ENCODE measurements at places on chromosomes 7 and 10. TPM values are rescaled to one million over a fixed set of nuclear protein-coding genes. Genes with fewer than 3 reads are reported as not detected.
A peak's percentile ranks its signal among the peaks of the same experiment; 100 is the strongest.

DNA sequence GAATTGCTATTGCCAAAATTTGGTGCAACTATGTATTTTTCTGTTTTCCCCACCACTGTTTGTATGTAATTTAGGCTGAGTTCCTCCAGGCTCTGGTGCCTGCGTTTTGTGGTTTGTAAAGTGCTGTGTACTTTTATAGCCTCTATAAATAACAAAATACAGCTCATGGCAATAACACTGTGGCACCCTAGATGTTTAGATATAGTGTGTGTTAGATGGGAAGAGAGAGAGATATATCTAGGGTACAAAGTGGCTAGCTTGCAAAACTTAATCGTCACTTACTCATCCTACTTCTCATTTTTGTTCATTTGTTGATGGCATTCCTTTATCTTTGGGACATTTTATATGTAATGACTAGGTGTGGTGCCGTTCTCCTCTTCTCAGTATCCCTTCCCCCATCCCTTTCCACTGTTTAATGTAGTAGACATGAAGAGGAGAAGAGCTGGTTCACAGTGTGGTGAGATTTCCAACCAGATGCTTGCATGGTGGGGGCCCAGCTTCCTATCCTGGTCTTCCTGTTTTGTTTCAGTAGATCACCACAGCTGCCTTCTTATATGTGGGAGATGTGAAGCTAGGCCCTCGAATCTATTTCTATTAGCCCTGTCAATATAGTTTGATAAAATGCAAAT lies 115.0 kb downstream of the SND1 start:
- H3K4me3 ChIP-seq = no peak overlapping the region
- H3K36me3 ChIP-seq = no peaks in the 10 kb centered on the region
- H3K4me1 ChIP-seq = peaks cover 12% of the 10 kb centered on the region
- no peak for DNase-seq
- H3K27ac ChIP-seq = no peak overlapping the region

- H3K4me1 ChIP-seq = peaks cover 2% of the 10 kb centered on the region
- no peaks in the 10 kb centered on the region for H3K27me3 ChIP-seq
- H3K4me3 ChIP-seq = no peak overlapping the region
- H3K27ac ChIP-seq = no peak overlapping the region
- no peak for DNase-seq
Observed at GRCh38 chr10:61172182-61172926, 228.4 kb upstream of the RHOBTB1 start.

- no peak overlapping the region for H3K27ac ChIP-seq
- no peaks in the 10 kb centered on the region for H3K27me3 ChIP-seq
- H3K4me3 ChIP-seq = no peak overlapping the region
- DNase-seq = no peak
Observed at GRCh38 chr7:36262309-36263094, 109.4 kb downstream of the EEPD1 start.

- no peaks in the 10 kb centered on the region for H3K27me3 ChIP-seq
- H3K27ac ChIP-seq = no peak overlapping the region
- no peaks in the 10 kb centered on the region for H3K4me1 ChIP-seq
- H3K36me3 ChIP-seq = no peaks in the 10 kb centered on the region
- DNase-seq = peak; percentile 25
Observed at GRCh38 chr10:12993595-12993994, 7.9 kb downstream of the CCDC3 start.

- H3K27ac ChIP-seq = no peak overlapping the region
- H3K4me3 ChIP-seq = no peak overlapping the region
- H3K4me1 ChIP-seq = no peaks in the 10 kb centered on the region
- H3K36me3 ChIP-seq = no peaks in the 10 kb centered on the region
Observed at GRCh38 chr7:46513447-46513848, 592.4 kb upstream of the IGFBP3 start.

DNA sequence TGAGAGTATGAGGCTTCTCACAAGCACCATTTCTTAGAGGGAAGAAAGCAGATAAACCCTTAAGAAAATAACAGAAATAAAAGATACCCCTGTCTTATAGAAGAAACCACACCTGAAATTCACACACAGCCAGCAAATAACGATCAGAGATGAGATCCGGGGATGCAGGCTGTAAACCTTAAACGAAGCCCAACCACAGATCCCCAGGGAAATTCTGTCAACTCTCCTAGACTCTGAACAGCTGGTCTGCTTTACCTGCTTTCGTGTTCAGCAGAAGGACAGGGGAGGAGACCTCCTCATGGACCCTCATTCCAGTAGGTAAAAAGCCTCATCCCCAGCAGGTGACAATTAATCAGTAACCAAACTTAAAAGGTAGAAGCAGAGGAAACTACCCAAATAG lies 45.0 kb downstream of the VOPP1 start:
- H3K27ac ChIP-seq = no peak overlapping the region
- H3K4me1 ChIP-seq = peaks cover under 1% of the 10 kb centered on the region
- no peak for DNase-seq
- H3K4me3 ChIP-seq = no peak overlapping the region
- H3K36me3 ChIP-seq = no peaks in the 10 kb centered on the region

Gene CHAT
- not detected for total RNA-seq

DNA sequence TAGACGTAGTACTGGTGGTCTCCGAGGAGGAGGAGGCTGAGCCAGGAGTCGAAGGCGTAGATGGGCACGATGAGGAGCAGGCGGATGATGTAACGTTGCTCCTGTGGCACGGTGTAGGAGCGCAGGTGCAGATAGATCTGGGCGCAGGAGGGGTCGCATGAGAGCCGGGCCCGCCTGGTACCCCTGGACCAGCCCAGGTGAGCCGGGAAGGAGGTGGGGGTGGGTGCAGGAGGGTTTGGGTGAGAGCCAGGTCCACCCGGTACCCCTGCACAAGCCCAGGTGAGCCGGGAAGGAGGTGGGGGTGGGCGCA lies 5.2 kb downstream of the TMEM184A start:
- H3K27ac ChIP-seq = no peak overlapping the region
- DNase-seq = no peak
- H3K27me3 ChIP-seq = no peaks in the 10 kb centered on the region
- peaks cover 9% of the 10 kb centered on the region for H3K4me1 ChIP-seq
- no peaks in the 10 kb centered on the region for H3K36me3 ChIP-seq

Gene HECW1
- 6.1 TPM for total RNA-seq

GRCh38 chr10:114034923-114035645 lies 8.6 kb upstream of the ADRB1 start:
- H3K36me3 ChIP-seq = no peaks in the 10 kb centered on the region
- no peaks in the 10 kb centered on the region for H3K27me3 ChIP-seq
- no peaks in the 10 kb centered on the region for H3K4me1 ChIP-seq
- H3K27ac ChIP-seq = no peak overlapping the region

- no peak for DNase-seq
- H3K4me1 ChIP-seq = no peaks in the 10 kb centered on the region
- H3K27me3 ChIP-seq = peaks cover 22% of the 10 kb centered on the region
- no peak overlapping the region for H3K4me3 ChIP-seq
Observed at GRCh38 chr7:151382079-151382885, 27.6 kb downstream of the WDR86 start.

DNA sequence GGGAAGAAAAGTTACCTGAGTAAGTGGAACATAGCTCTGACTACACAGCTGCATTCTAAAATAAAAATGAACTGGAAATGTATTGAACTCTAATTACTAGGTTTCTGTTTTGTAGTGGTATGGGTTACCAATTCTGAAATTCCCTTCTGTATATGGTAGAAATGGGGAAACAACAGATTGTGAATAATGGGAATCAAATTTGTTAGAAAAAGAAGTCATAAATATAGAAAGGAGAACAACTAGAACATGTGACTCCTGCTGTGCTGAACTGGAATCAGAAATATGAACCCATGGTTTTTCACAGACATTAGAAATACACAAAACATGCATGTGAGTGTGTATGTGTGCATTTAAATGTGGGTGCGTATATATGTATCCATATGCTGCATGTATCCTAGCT lies 27.0 kb downstream of the MCMBP start:
- peaks cover 4% of the 10 kb centered on the region for H3K4me1 ChIP-seq
- DNase-seq = no peak
- no peak overlapping the region for H3K27ac ChIP-seq
- H3K27me3 ChIP-seq = no peaks in the 10 kb centered on the region

Gene GPR85
- 9.2 TPM for total RNA-seq

GRCh38 chr10:129179972-129180678 lies 286.9 kb upstream of the MGMT start:
- no peaks in the 10 kb centered on the region for H3K36me3 ChIP-seq
- H3K4me1 ChIP-seq = no peaks in the 10 kb centered on the region
- DNase-seq = no peak
- H3K27ac ChIP-seq = no peak overlapping the region

DNA sequence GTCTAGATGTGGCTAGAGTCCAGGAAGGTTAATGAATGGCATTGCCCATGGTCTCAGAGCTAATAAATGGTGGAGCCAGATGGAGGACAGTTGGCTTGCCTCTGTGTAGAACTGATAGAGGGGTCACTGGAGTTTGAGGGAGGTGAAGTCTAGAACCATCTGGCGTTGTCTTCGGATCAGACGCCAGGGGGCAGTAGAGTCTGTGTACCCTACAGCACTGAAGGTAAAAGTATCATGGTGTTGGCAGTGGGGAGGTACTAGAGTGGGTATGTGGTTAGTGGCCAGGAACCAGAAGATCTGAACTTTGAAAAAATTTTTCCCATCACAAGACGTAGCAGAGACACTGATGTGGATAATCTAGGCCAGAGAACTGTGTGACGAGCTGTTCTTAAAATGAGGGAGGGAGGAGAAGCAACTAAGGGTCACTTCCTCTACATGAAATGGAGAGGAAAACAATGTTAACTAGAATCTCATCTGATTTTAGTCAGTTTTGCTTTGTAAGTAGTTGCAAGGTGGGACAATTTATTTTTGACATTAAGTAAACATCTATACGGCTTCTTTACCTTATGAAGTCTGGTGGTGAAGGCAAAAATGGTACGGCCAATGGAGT lies 227.9 kb upstream of the PRSS58 start:
- H3K4me3 ChIP-seq = no peak overlapping the region
- DNase-seq = no peak
- H3K27me3 ChIP-seq = no peaks in the 10 kb centered on the region
- no peaks in the 10 kb centered on the region for H3K36me3 ChIP-seq
- H3K27ac ChIP-seq = no peak overlapping the region
- H3K4me1 ChIP-seq = peaks cover 2% of the 10 kb centered on the region

- H3K4me1 ChIP-seq = no peaks in the 10 kb centered on the region
- H3K27ac ChIP-seq = no peak overlapping the region
- DNase-seq = no peak
- no peak overlapping the region for H3K4me3 ChIP-seq
- H3K36me3 ChIP-seq = no peaks in the 10 kb centered on the region
Observed at GRCh38 chr10:48903151-48903550, 36.5 kb downstream of the LRRC18 start.

- peaks cover 8% of the 10 kb centered on the region for H3K4me1 ChIP-seq
- no peaks in the 10 kb centered on the region for H3K27me3 ChIP-seq
- H3K27ac ChIP-seq = peak overlapping the region; percentile 86
- H3K4me3 ChIP-seq = peak overlapping the region; percentile 91
Observed at GRCh38 chr7:128861957-128862570, 592 bp upstream of the ATP6V1F start.

DNA sequence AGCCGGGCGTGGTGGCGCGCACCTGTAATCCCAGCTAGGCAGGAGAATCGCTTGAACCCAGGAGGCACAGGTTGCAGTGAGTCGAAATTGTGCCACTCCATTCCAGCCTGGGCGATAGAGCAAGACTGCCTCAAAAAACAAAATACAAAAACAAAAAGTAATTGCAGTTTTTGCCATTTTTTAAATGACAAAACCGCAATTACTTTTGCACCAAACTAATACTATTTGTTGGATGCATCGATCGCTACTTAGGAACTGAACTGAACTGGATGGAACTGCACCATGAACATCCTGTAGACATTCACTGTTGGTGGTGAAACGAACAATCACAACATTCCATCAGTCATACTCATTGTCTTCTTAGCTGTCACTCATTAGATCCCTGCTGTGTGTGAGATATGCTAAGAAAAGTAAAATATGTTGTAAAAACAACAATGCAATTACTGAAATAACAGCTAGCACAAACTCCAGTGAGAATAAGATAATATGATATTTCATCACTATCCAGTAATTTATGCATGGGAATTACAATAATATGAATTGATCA lies 341.2 kb downstream of the ACTR3B start:
- DNase-seq = no peak
- no peak overlapping the region for H3K4me3 ChIP-seq
- H3K27ac ChIP-seq = no peak overlapping the region
- no peaks in the 10 kb centered on the region for H3K36me3 ChIP-seq

DNA sequence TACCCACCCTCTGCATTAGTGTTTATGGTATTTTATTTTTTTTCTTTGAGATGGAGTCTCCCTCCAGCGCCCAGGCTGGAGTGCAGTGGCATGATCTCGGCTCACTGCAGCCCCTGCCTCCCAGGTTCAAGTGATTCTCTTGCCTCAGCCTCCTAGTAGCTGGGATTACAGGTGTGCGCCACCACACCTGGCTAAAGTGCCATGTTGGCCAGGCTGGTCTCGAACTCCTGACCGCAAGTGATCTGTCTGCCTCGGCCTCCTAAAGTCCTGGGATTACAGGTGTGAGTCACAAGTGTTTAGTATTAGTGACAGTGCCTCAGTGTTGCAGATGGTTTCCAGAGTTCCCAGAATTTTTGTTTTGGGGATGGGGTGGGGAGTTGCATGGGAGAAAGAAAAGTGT lies 120.3 kb downstream of the NPY start:
- no peak overlapping the region for H3K4me3 ChIP-seq
- H3K4me1 ChIP-seq = no peaks in the 10 kb centered on the region
- H3K27ac ChIP-seq = no peak overlapping the region
- no peaks in the 10 kb centered on the region for H3K36me3 ChIP-seq
- no peak for DNase-seq

Gene TBX20
- total RNA-seq = not detected

- peaks cover 18% of the 10 kb centered on the region for H3K4me1 ChIP-seq
- H3K4me3 ChIP-seq = no peak overlapping the region
- H3K27me3 ChIP-seq = no peaks in the 10 kb centered on the region
- H3K27ac ChIP-seq = no peak overlapping the region
- H3K36me3 ChIP-seq = no peaks in the 10 kb centered on the region
Observed at GRCh38 chr10:103740611-103741010, 114.8 kb downstream of the SH3PXD2A start.

Gene PSD
- 5.3 TPM for total RNA-seq

GRCh38 chr7:132577206-132578049 lies 1.2 kb upstream of the PLXNA4 start:
- peak; percentile 82 for DNase-seq
- peaks cover 8% of the 10 kb centered on the region for H3K27me3 ChIP-seq
- peak overlapping the region; percentile 19 for H3K4me3 ChIP-seq
- H3K36me3 ChIP-seq = no peaks in the 10 kb centered on the region
- no peak overlapping the region for H3K27ac ChIP-seq

GRCh38 chr7:141975806-141976523 lies 2.4 kb upstream of the TAS2R38 start:
- no peak overlapping the region for H3K4me3 ChIP-seq
- no peak overlapping the region for H3K27ac ChIP-seq
- no peaks in the 10 kb centered on the region for H3K4me1 ChIP-seq
- no peaks in the 10 kb centered on the region for H3K36me3 ChIP-seq
- peak; percentile 16 for DNase-seq
